SK-N-SH treated with all-trans-retinoic acid at 6 μM for 48 hours (cell line): ENCODE measurements at places on chromosomes 7 and 10.
A peak's percentile ranks its signal among the peaks of the same experiment; 100 is the strongest.

- ATAC-seq, result peak; percentile 81
Measured at GRCh38 chr7:2821842-2822507, 22.1 kb downstream of the GNA12 start.

DNA sequence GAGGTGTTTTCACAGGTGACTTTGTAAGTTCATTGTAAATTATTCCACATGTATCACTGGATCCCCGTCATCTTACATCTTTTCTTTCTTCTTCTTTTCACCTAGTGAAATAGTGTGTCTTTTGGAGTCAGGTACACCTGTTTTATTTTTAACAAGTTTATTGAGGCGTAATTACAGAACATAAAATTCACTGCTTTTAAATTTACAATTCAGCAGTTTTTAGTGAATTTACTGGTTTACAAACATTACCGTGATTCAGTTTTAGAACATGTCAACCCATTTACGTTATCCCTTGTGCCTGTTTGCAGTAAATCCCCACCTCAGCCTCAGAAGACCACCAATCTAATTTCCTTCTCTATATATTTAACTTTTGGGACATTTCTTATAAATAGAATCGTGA, 256.9 kb downstream of the EXOC4 start:
- ATAC-seq, result no peak

GRCh38 chr10:129074939-129075338, 392.1 kb upstream of the MGMT start:
- no peak for ATAC-seq

DNA sequence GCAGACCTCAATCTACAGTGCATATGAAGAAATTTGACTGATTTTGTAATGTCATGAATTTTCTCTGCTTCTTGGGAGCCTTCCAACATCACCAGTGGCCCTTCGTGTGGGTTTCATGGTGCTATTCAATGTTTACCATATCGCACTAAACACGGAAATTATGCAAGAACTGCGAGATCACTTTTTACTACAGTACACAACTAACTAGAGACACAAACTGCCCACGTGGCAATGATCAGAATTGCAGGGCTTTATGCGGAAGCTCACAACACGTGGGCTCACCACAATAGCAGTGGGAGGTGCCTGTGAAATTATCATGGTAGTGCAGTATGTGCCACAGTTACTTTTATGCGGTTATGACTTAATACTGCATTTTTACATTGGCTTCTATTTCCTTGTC, 449.7 kb upstream of the KLF6 start:
- no peak for ATAC-seq

DNA sequence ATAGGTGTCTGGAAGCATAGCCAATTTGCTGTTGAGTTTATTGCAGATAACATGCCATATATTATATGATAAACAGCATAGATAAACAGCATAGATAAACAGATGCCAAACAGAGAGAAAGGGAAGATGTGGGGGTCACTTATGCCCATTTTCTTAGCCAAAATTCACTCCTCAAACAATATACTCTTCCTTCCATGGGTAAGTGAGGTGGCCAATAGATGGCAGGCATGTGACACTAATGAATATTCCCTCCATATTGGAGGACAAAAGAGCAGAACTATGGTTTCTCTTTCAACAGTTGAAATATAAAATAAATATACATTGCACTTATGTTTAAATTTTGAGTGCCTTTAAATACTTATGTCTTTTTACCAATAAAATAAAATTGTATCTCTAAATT, 1212.8 kb downstream of the REEP3 start:
- 0 out of 3 replicates have a peak, but pooled peaks have one; percentile 41 for ATAC-seq

DNA sequence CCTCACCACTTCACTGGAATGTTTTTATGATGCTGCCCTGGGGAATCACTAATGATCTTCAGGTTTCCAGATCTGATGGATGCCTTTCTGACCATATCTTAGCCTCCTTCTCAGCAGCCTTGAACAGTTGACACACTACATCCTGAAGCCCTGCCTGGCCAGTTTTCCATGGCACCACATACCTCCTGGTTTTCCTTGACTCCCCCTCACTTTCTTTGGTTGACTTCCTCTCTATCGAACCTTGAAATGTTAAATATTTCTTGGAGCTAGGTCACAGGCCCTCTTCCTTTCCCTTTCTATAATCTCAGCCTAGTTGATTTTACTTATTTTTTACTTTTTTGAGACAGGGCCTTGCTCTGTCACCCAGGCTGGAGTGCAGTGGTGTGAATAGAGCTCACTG, 108.8 kb upstream of the CDK1 start:
- ATAC-seq, result no peak

DNA sequence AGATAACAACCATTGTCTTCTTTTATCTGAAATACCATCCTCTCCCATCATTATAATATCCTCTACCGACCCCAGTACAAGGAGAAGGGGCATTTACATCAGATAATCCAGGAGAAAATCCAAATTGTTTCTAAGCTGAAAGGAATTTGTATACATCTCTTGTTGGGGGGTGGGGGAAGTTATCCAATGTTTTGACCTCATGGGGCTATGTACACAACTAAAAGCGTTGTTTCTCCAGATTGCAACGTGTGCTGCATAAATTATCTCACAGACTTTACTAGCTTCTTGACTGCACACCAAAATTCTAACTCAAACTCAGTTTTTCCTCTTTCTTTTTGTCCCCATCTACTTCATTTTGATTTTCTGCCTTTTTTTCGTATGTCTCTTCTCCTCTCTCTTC, 156.7 kb downstream of the TWIST1 start:
- no peak for ATAC-seq

GRCh38 chr7:148978091-148978490, 50.2 kb downstream of the PDIA4 start:
- no peak for ATAC-seq
